ENCODE measurements at places on chromosomes 2 and 18.

DNA sequence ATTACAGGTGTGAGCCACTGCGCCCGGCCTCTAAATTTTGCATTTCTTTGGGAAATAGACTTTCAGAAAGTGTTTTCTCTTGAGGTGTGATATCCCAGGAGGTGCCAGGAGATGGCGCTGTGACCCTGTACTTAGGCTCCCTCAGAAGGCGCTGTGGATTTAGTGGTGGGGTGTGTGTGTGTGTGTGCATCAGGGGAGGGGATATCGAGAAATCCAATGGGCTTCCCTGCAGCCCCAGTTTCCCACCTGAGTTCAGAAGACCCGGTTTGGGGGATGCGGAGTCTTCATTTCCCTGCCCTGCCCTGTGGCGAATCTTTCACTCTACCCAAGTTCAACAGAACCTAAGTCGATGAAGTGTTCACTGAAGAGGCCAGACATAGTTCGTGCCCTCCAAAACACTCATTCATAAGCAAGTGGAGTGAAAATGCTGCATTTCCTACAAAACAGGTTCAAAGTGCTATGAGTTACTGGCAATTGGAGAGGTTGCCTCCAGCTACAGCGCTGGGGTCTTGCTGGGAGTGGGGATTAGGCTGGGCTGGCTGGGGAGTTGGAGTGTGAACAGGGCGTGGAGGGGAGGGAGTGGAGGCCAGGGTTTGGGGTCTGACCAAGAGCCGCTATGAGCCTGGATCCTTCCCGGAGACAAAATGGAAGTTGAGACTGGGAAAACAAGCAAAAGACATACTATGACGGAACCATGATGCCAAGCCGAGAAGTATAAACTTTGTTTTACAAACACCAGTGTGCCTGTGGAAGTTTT lies 6.5 kb upstream of the WNT6 start:
- no peak for DNase-seq

- DNase-seq: peak; percentile 69
These were observed 97.5 kb upstream of the FSHR start for GRCh38 chr2:49251766-49252165.

- DNase-seq: no peak
These were observed 55.6 kb downstream of the CYP26B1 start for GRCh38 chr2:72092111-72092510.

DNA sequence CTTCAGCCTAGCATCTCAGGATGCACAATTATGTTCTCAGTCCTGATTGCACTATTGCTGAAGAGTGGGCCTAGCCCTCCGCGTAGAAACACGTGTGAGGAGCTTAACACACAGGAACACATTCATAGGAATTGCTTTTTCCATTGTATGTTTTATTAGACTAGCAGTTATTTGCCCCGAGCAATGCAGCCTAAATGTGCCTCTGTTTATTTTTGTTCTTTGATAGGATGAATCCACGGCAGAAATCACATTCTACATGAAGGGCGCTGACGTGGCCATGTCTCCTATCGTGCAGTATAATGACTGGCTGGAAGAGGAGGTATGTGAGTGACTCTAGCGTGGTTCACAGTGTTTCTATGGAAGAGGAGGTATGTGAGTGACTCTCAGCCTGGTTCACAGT lies 65.9 kb upstream of the NFATC1 start:
- no peak for DNase-seq

DNA sequence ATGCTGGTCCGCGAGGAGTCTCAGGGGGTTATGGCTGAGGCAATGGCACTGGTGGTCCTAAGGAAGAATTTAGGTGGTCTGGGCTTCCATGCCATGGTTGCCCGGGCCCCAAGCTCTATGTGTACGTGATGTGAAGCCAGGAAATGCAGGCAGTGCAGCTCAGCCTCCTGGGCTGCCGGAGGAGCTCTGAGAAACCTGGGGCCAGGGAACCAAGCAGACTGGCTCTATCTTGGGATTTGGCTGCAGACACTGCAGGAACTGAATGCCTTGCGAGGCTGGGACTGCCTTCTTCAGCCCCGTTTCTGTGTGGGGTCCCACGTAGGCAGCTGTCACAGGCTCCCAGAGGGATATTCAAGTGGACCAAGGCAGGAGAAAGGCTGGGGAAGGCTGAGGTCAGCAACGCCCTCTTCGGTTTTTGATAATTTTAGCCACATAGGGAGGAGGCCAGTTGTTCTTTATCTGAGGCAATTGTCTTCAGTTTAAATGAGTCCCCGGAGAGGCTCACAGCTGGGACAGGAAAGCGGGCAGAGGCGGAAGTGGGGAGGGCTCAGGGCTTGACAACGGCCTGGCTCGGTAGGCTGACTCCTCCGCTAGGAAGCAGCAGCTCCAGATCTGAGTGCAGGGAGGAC lies 77.7 kb downstream of the RHOB start:
- DNase-seq: no peak

DNA sequence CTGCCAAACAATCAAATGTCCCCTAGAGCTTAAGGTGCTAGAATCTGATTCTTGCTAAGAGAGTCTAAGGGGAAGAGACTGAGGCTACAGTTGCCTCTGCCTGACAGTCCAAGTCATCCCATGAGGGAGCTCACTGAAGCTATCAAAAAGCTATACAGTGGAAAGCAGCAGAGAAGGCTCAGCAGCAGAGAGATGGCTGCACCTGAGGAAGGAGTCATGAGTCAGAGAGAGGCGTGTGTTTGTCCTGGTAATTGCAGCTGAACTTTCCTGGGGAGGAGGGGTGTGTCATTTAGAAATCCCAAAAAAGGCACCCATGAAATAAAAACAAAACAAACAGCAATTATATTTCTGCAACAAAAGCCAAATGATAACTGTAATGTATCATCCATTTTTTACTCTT lies 305.2 kb upstream of the UBE2E3 start:
- no peak for DNase-seq
